ENCODE measurements at places on chromosomes 7 and 10.

DNA sequence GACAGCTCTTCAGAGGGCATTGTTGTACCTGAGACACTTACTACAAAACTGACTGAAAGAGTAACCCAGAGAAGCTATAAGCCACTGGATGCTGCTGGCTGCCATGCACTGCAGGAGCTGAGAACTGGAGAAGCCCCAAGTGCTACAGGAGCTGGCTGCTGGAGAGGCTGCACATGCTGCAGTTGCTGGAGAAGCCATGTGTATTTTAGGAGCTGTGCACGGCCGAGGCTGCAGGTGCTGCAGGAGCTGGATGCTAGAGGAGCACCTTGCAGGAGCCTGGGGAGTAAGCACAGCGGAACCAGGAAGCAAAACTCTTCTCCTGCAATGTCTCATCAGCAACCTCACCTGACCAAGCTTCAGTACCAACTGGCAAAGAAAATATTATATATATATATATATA lies 45.5 kb downstream of the STEAP1B start:
- no peak for DNase-seq

DNA sequence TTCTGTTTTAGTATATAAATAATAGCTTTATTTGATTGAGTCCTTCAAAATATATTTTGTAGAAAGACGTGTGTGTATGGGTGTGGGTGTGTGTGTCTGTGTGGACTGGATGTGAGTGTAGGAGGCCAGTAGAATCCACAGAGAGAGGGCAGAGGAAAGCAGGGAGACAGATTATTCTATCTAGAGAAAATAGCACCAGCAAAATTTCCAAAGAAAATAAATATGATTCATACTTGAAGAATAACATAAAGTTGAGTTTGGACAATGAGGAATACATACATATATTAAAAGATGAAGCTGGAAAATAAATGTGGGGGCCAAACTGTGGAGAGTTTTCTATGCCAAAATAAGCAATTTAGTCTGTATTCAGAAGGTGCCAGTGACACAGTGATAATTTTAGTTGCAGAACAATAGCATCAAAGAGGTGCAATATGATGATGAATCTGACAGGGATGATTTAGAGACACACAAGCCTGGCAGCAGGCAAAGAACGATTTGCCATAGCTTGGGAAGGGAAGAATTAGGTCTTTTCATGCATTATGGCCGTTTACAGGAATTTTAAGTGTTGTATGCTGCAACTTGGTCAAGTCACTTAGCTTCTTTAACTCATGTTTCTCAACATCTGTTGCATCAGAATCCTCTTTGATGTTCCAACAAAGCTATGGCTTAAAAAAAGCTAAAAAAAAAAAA lies 121.3 kb downstream of the SEMA3A start:
- DNase-seq, result no peak

DNA sequence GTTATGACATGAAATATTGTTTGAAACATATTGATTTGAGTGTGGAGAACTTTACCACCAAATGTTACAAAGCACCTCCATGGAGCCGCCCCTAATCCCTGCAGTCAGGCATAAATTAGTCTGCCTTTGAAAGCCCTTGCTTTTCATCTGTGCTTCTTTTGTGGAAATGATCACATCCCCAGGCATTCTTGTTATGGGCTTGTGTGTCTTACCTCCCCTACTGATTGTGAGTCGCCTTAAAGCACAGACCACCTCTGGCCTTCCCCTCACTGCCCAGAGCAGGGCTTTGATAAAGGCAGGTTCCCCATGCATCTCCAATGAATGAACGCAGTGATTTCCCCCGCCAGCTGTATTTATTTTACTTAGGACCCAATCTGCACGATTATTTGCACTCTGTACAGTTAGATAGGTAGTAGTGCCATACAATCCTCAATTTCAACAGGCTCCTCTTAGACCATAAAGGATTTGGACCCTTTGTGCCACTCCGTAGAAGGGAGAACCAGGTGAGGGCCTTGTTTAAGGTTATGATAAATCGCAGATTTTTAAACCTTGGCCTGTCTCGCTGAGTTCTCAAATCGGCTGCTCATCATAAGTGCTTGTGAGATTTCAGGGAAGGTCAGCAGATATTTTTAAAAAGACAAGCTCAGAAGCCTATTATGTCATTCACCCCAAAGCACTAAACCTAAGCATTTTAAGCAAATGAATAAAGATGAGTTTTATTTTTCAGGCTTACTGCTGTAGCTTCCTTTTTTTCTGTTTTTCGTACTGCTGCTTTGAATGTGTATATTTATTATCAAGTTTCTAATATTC lies 107.8 kb downstream of the CUBN start:
- no peak for DNase-seq

- no peak for DNase-seq
Measured at GRCh38 chr10:33706746-33707145, 372.3 kb upstream of the NRP1 start.

DNA sequence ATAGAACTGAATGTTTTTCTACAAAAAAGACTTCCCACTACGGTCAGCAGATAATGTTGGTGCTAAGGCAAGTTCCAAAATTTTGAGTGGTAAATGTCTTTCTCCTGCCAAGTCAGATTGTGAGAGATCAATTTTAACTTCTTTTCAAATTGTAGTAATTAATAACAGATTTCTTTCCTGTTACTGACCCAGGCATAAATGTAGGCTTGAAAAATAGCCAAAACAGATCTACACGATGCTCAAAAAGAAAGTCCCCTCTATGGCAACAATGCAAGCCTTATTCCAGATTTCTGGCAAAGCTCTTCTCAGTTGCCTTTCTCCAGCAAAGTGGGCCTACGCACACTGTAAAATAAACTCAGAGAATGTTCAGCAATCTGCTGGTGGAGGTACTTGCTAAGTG lies 641.0 kb upstream of the NRP1 start:
- no peak for DNase-seq

DNA sequence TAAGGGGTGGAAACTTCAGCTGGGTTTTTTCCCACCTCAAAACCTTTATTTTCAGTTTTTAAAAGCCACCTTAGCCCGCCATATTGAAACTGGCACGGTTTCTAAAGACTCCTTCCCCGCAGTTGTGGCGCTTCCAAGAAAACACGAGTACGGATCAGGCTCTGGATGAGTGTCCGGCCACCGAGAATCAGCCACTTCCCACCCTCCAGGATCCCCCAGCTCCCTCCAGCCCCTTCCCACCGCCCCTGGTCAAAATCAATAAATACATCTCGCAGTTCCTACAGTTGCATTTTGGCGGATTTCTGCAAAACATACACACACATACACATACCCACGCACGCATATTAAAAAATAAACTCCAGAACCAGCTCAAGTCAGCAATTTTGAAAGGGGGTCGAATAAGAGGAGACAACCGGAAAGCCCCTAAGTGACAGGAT lies 1.1 kb downstream of the SFMBT2 start:
- peak; percentile 33 for DNase-seq

GRCh38 chr10:34723750-34724149 lies 91.3 kb downstream of the PARD3 start:
- DNase-seq, result no peak

DNA sequence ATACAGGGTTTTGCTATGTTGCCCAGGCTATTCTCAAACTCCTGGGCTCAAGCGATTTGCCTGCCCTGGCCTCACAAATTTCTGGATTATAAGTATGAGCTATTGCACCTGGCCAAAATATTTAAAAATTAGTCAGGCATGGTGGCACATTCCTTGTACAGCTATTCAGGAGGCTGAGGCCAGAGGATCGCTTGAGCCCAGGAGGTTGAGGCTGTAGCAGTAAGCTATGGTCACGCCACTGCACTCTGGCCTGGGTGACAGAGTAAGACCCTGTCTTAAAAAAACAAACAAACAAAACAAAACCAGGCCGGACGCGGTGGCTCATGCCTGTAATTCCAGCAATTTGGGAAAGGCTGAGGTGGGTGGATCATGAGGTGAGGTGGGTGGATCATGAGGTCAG lies 14.5 kb upstream of the SIRT1 start:
- DNase-seq, result no peak

DNA sequence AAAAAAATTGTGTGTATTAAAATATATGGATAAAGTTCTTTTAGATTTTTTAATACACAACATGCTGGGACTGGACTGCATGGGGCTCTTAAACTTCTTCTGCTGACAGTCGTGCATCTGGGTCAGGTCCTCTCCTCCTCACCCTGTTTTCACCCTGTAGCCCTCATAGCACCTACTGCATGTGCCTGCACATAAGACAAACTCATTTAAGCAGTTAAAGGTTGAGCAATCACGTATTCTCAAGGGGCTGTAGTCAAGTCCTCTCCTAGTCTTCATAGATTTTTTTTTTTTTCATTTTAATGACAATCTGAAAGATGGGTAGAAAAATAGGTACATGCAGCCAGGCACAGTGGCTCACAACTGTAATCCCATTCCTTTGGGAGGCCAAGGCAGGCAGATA lies 23.6 kb upstream of the PDCD4 start:
- no peak for DNase-seq

- no peak for DNase-seq
Measured at GRCh38 chr10:84076540-84077195, 62.6 kb upstream of the GHITM start.

DNA sequence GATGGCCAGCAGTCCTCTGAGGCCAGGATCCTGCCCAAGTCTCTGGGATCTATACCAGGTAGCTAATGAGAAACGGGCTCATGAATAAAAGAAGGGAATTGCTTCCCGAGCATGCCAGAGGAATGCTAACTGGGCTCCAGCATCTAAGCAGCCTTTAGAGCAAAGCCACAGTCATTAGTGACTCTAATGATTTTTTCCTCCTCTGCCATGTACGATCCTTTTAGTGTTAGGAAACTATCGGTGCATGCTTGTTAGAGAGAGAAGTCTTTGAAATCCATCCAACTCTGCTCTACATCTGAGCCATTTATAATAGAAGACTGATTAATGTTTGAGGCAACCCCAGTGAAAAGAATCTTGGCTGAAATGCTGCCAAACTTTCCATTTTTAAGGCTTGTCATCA lies 124.9 kb upstream of the TCERG1L start:
- DNase-seq, result no peak

- DNase-seq, result no peak
Measured at GRCh38 chr10:115250784-115251183, 157.6 kb downstream of the ATRNL1 start.

- no peak for DNase-seq
Measured at GRCh38 chr10:11009471-11010308, 8.0 kb upstream of the CELF2 start.

- no peak for DNase-seq
Measured at GRCh38 chr10:3248526-3249306, 76.1 kb upstream of the PITRM1 start.

- DNase-seq, result no peak
Measured at GRCh38 chr10:113132591-113133121, 182.6 kb downstream of the TCF7L2 start.

GRCh38 chr7:97623333-97623732 lies 108.6 kb upstream of the TAC1 start:
- DNase-seq, result no peak

- no peak for DNase-seq
Measured at GRCh38 chr7:103622274-103622673, 176.3 kb upstream of the SLC26A5 start.

DNA sequence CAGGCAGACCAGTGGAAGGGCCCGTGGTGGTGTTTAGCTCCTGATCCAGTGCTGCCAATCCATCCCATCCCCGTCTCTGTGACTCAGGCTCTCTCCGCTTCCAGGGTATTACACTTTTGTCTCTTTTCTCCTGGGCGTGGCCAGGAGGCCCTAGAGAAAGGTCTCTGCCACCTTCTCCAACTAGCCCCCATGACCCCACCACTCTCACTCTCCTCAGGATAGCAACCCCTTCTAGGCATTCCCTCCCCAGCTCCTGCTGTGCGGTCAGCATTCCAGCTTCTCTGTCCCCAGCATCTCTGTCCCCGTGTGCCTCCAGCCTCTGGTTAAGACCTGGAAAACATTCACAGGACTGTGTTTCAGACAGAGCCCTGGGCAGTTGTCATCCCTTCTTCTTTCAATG lies 36.2 kb upstream of the R3HCC1L start:
- DNase-seq, result no peak

- DNase-seq, result no peak
Measured at GRCh38 chr7:141884539-141885225, 31.5 kb upstream of the OR9A4 start.

DNA sequence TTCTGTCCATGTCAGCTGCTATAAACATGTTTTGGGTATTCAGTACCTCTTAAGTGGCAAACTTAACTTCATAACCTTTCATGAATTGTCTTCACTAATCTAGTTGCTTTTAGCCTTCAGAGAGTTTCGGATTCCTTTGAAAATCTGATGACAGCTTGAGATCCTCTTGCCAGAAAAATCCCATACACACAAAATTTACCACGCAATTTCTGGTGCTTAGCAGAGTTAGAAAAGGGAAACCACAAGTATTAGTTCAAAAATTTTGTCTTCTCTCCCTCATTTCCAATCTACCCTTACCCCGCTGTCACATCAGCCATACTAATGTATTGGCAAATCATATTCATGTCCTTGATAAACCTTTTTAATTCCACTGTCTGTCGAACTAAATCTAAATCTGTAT lies 72.7 kb upstream of the TMEM106B start:
- DNase-seq, result no peak

- no peak for DNase-seq
Measured at GRCh38 chr7:69896121-69896520, 297.8 kb downstream of the AUTS2 start.

GRCh38 chr7:154911862-154912455 lies 91.0 kb downstream of the PAXIP1 start:
- DNase-seq, result no peak
